Activated T-helper 1 cell treated with anti-CD3 and anti-CD28 coated beads, Interleukin-2, amount 50 U/mL, for 16 hours (primary cell): ENCODE measurements at places on chromosomes 7 and 10.

GRCh38 chr10:122740640-122741039, 41.0 kb upstream of the C10orf120 start:
- DNase-seq, result no peak

DNA sequence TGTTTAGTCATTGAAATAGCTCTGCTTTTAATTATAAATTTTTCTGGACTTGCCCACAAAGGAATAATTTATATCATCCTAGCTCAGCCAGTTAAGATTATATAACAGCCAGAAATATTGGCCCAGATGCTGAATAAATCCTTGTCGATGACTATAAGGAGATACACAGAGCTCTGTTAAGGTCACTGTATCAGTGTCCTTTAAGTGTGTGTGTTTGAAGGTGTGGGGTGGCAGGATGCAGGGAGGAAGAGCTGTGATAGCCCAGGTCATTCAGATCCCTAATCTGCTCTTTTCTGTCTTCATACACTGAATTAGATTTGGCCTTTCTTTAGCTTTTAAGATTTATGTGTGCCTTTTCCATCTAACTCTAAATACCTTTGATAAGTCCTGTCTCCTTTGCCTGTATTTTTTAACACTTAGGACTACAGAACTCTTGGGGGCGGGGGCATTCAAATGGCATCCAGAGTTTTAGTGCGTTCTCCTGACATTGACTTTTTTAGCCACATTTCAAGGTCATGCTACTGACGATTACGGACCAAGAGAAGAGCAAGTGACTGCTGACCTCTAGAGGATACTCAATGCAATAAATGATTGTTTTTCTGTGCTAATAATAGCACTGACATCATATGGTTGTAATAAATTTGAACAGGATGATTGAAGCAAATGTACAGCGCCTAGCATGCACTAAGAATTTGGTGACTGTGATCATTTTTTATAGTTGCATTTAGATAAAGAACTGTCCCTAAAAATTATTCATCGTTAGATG, 172.3 kb downstream of the CACNB2 start:
- DNase-seq, result no peak

GRCh38 chr7:121313793-121314676, 14.8 kb upstream of the WNT16 start:
- DNase-seq, result no peak

DNA sequence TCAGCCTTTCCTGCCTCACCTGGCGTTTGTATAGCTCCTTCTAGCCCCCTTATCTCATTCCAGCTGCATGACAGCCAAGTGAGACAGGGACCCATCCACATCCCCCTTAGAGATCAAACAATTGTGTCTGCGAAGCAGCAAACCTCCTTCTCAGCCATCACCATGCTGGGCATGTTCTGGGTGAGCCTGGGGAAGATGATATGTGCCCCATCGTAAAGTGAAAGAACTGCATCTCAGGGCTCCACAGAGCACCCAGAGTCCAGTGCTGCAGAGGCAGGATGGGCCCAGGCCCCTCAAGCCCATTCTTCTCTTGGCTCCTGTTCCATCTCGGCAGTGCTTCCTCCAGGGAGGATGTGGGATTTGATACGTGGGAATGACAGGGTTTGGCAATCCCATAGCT, 43.2 kb downstream of the FIGNL1 start:
- DNase-seq, result no peak

DNA sequence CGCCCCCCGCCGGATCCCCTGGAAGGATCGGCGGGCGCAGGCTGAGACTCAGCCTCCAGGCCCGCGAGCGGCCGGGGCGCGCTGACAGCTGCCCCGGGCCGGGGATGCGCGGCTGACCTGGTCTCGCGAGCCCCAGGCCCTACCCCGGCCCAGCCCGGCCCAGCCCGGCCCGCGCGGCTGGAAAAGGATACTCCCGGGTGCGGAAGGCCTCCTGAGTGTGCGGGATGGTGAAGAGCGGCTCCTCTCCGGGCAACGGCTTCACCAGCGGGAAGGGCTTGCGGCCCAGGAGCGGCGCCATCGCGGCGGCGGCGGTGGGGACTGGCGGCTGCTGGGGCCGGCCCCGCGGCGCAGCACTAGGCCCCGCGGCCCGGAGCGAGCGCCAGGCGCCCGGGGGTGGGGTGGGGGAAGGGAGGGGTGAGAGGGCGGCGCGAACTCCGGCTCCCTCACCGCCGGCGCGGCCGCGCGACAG, 423 bp downstream of the BAZ1B start:
- DNase-seq, result no peak

- no peak for DNase-seq
Measured at GRCh38 chr7:4131063-4131462, 551.0 kb upstream of the FOXK1 start.
